Cortex of kidney (tissue), 1 donor: ENCODE measurements at places on chromosomes 6 and 20.

GRCh38 chr20:62470459-62470858 lies 5.3 kb downstream of the GATA5 start:
- DNase-seq: no peak

DNA sequence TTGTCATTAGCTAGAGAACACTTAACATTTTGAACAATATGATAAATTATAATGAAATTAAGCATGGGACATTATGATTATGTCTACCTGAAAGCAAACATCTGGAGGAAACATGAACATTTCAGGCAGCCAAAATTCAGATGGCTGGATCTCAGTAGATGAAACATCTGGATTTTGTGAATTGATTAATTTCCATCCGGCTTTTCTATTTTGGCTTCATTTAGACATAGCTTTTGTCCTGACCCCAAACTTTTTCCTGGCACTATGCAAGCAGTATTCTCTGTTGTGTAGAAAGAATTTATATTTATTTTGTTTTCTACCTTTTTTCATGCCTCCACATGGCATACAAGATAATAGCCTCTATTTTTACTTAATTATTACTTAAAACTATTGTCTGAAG lies 186.3 kb downstream of the OGFRL1 start:
- no peak for DNase-seq

DNA sequence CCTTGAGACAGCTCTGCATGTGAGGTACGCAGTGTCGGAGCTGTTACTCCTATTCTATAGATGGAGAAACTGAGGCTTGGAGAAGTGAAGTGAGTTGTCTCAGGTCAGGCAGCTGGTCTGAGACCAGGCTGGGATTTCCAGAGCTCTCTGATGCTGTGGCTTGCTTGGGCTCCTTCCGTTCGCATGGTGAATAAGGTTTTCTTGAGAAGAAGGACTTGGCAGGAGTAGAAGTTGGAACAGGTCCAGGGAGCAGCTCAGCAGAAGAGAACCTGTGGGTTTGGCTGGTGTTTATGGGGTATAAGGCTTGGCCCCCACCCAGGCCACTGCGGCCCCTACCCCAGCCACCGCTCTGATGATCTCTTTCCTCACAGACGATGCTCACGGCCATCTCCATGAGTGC lies 7.4 kb downstream of the SLC12A5 start:
- DNase-seq: no peak

- no peak for DNase-seq
Observed at GRCh38 chr6:79042799-79043126, 35.3 kb downstream of the PHIP start.

- DNase-seq: no peak
Observed at GRCh38 chr20:4866429-4866828, 134.9 kb downstream of the SLC23A2 start.

DNA sequence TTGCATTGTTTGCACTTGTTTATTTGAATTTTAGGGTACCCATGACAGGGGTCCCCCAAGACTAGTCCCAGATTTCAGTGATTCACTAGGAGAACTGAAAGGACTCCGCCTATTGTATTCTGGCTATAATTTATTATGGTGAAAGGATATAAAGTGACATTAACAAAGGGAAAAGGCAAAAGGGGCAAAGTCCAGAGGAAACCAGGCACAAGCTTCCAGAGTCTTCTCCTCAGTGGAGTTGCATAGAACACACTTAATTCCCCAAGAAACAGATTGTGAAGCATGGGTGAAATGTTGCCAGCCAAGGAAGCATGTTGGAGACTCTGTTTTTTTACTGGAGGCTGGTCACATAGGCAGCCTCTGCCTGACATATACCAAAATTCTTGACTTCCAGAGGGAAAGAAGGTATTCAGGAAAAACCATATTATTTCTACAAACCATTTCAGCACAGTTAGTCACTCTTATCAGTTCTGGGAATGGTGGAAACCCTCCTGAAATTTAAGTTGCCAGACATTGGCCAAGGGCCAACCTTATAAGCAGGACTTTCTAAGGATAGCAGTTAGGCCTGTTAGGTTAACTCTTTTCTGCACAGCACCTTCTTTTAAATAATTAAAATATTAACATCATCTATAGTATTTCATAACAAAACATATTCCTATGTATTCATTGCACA lies 71.8 kb downstream of the FIG4 start:
- no peak for DNase-seq

GRCh38 chr20:3678856-3679720 lies 2.7 kb downstream of the ADAM33 start:
- no peak for DNase-seq

GRCh38 chr6:156437121-156437879 lies 339.9 kb upstream of the ARID1B start:
- DNase-seq: no peak

DNA sequence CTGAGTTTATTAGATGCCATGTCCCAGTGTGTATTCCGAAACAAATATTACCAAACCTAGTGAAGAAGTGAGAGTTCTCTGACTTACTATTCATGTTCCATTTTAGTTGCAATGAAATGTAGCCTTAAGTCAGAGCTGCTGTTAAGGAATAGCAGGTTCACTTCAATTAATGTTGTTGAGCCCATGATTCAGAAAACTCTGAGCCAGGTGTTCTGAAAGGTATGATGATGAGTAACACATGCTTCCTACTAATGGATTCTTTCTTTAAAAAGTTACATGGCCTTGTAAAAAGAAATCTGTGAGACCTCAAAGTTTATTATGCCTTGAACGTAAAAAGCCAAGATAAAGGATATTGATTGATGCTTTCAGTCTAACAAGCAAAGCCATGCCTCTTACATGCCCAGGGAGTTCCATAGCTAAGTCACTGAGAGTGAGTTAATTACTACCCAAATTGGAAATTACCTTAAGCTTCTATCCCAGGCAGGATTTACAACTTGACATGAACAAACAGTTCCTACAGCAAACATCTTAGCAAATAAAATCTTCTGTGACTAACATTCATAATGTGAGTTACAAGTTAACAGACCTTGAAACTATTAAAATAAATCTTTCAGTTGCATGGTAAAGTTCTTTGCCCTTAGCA lies 122.9 kb downstream of the AKAP7 start:
- no peak for DNase-seq

GRCh38 chr6:119497988-119498727 lies 148.6 kb upstream of the MAN1A1 start:
- no peak for DNase-seq

DNA sequence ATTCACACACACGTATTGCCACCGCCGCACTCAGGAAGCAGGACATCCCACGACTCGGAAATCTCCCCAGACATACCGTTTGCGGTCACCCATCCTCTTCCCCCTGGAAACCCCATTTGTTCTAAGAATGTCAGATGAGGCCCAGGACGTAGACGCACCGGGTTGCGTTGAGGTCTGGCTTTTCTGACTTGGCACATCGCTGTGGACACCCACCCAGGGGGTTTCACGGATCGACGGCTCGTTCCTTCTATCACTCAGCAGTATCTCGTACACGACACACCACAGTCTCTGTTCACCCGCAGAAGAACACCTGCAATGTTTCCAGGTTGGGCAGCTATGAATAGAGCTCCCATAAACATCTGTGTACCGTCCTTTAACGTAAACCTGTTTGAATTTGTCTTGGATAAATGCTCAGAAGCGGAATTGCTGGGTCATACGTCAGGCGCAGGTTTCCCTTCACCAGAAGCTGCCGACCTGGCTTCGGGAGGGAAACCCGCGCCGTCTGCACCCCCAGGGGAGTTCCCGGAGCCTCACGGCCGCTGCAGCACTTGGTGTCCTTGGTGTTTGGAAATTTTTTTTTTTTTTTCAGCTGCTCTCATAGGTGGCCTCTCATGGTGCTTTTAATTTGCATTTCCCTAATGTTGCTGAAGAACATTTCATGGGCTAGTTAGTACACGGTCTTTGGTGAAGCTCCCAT lies 9.3 kb upstream of the EEF1A2 start:
- no peak for DNase-seq

DNA sequence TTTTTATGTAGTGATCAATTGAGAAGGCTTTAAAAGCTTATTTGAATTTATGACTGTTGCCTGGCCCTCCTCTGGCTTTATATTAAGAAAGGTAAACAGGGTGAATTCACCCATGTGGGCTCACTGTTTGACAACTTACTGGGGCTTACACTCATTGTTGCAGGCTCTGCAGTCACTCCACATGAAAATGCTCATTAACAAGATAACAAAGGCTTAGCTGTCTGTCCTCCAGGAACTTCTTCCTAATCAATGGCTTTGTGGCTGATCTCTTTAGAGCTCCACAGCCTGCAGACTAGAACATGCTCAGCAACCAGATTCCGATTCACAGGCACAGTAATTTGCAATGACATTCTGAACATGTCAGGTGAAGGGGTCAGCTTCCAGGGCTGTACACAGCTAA lies 323.2 kb upstream of the MAN1A1 start:
- no peak for DNase-seq

DNA sequence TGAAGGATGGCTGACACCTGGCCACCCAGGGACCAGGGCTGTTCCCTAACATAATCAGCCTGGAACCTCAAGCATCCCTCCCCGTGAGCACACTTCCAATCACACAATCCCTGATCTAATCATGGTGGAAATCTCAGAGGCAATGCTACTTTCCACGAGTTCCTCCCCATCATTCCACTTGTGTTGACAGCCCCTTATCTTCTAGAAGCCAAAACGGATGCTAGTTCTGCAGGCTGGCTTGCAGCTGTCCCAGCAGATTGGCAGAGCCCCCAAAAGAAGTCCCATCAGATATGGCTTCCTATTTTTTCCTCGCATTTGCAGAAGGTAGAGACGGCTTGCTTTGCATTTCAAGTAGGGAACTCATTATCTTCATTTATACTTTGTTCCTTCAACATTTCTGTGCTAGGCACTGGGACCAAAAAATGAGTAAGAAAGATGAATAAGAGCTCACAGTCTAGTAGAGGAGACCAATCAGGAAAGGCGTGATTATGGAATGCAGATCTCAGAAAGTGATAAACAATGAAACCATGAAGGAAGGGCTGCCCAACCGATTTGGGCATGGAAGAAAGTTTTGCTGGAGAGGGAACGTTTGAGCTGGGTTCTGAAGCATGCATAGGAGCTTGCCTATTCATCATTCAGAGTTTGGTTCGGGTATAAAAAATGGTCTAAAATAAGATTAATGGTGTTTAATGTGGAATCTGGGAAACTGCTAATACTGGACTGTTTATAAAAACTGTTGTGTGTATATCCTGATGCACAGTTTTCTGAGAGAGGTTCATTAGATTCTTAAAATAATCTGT lies 44.6 kb upstream of the TBC1D7 start:
- no peak for DNase-seq

GRCh38 chr6:149681209-149681608 lies 32.7 kb upstream of the KATNA1 start:
- DNase-seq: no peak

DNA sequence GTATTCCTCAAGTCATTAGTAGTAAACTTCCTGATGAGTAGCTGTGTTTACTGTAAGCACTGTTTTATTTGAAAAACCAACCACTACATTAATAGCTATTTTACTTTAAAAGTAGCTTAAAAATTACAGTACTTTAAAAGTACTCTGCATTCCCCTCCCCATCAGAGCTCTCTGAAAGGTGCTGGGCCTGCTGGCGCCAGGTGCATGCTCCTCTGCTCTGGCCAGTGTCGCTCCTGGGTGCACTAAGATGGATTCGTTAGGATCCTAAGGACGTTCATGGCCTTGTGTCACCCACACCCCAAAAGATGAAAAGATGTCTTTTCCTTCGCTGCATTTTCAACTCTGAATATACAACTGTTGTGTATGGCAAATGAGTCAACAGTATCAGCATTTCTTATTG lies 43.9 kb upstream of the KIF25 start:
- DNase-seq: no peak

- DNase-seq: no peak
Observed at GRCh38 chr6:159152041-159152440, 17.2 kb upstream of the FNDC1 start.

GRCh38 chr20:37651932-37652331 lies 41.9 kb upstream of the CTNNBL1 start:
- DNase-seq: no peak

- no peak for DNase-seq
Observed at GRCh38 chr20:59084041-59084850, 41.7 kb upstream of the PRELID3B start.

GRCh38 chr20:47258745-47259695 lies 97.5 kb downstream of the ZMYND8 start:
- DNase-seq: no peak

DNA sequence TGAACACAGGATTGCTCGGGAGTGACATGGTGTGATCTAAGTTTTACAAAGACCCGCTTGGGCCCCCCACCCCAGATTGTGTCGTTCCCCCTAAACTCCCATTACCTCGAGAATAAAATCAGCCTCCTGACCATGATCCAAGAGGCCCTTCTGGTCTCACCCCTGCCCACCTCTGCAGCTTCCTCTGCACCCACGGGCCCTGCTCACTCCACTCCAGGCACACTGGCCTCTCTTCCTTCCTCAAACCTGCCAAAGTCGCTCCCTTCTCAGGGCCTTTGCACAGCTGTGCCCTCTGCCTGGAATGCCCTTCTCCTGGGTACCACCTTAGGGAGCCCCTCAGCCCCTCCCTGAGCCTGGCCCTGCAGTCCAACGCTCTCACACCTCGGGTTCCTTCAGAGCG lies 17.9 kb downstream of the TGM2 start:
- no peak for DNase-seq

DNA sequence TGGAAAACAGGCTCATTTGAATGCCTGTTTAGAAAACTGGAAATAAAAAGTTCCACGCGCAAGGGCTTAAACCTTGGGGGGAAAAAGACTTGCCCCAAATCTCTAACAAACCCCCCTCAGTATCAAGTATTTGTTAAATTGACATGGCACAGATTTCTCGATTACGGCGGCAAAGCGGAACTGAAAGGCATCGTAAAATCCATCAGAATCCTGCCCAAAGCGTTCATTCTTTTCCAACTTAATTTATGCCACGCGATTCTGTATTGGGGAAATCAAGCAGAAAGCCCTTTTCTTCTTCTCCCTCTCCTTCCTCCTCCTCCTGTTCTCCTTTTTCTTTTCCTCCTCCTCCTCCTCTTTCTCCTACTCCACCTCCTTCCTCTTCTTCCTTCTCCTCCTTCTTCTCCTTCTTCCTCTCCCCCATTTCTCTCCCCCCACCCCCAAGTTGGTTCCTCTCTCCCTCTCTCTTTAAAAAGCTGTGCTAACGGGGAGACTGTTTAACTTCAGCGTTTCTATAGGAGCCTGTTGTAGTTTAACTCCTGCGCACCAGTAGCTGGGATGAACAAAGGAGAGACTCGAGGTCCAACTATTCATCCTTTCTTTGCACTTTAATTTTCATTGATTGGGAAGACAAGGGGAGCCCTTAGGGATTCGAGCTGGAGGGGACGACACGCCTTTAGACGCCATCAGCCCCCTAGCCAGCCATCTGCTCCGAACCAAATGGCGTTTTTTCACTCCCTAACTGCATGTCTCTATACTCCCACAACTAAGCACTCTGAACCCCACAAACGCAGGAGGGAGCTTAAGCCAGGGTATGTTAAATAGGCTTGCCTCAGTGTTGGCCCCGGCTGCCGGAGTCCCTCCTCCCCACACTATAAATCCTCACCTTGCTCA lies 2.7 kb upstream of the DLL1 start:
- DNase-seq: no peak

DNA sequence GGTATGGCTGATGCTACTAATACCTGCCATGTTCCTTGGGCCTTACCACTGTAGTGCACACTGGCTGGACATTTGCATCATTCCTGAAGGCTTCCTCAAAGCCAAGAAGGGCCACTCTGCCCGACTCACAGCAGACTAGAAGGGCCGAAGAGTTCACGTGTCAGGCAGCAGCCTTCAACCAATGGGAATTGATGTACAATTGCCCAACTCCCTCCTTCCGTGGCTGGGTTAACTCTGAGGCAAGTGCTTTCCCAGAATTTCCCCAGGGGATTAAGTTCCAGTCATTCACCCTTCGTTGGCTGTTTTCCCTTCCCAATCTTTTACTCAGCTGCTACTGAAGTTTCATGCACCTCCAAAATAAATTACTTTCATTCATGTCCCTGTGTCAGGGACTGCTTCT lies 29.8 kb downstream of the PSMB9 start:
- DNase-seq: no peak

GRCh38 chr20:61163031-61163430 lies 89.0 kb upstream of the CDH4 start:
- no peak for DNase-seq
